ENCODE measurements at places on chromosomes 1 and 21. TPM values are rescaled to one million over a fixed set of nuclear protein-coding genes. Genes with fewer than 3 reads are reported as not detected.

DNA sequence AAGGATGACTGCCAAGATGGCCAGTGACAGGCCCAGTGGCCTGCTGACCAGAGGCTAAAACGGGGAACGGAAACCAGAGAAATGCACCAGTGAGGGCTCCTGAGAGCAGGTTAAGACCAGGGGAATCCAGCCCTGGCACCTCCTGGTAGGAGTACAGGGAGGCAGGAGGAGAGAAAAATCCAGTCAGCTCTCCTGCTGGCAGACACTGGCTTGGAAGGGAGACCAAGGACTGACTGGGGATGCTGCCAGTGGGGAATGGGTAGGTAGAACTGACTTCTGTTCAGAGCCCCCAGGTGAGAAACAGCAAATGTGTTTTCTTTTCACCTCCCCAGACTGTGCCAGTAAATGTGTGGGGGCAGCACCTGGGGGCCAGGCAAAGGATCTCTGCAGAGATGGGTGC, 27.7 kb upstream of the CRNN start:
- ATAC-seq: no peak

HORMAD1 gene
- not detected for total RNA-seq

DNA sequence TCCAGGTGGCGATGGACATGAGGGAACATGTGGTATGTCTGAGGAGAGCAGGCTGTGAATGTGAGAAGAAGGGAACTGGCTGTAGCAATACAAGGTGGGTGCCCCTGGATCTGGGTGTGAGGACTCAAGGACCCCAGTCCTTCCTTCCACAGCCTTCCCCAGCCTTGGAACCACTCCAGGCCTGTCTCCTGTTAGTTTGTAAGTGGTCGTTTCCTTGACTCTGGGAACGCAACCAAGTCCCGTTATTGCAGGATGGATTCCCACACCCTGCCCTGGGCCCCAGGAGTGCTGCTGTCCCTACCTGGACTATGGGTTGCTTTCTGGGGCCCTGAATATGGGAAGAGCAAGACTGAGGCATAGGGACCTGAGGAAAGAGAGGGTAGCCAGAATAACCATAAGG, 47.2 kb upstream of the VANGL1 start:
- no peak for ATAC-seq

DNA sequence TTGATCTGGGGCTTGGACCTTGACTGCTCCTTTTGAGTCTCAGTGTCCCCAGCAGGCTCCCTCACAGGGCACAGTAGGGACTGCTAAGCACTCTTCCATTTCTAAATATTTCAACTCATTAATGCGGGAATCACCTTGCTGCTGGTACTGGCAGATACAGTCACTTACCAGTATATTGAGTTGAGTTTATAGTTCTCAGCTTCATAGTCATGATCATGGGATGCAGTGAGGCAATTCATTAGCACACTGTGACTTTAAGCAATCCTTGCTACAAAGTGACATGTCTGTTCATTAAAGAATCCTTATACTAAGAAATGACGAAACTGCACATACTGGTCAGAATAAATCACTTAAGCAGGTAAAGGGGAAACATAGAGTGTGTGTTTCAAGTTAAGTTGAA, 240.8 kb downstream of the SPATA17 start:
- no peak for ATAC-seq

RBBP5 gene
- 17.1 TPM for total RNA-seq

- ATAC-seq: no peak
Measured at GRCh38 chr1:47223174-47223920, 8.7 kb downstream of the TAL1 start.

GRCh38 chr1:230153641-230154296, 86.7 kb downstream of the GALNT2 start:
- peak; percentile 71 for ATAC-seq
